ENCODE measurements at places on chromosomes 5 and 9.

DNA sequence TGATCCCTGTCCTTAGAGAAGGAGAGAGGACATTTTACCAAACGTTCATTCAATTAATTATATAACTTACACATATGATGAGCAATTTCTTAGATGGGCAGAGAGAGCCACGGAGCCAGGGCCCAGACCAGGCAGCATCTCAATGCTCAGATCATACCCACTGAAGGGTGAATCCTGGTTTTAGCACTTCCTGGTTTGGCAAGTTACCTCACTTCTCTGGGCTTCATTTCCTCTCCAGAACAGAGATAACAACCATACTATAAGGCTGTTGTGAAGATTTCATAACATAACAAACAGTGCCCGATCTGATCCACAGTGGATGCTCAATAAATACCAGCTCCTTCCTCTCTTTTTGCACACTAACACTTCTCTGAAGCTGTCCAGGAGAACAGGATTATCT lies 271.1 kb downstream of the DENND1A start:
- no peak for DNase-seq

DNA sequence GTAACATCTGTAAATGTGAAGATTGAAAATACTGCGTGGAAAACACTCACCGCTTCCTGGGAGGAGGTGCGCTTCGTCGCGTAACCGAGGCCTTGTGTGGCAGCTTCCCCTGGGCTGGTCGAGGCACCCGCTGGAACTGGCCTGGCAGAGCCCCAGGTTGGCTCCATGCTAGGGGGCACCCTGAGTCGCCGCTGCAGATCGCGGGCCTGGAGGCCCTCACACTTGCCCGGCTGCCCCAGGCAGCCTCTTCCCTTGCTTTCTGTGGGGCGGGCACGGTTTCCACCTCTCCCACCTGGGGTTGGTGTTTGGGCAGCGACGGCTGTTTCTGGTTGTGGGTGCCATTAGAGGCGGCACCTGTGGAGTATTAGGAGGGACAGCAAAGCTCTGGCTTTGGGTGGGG lies 852 bp downstream of the ZNF354C start:
- DNase-seq = no peak

DNA sequence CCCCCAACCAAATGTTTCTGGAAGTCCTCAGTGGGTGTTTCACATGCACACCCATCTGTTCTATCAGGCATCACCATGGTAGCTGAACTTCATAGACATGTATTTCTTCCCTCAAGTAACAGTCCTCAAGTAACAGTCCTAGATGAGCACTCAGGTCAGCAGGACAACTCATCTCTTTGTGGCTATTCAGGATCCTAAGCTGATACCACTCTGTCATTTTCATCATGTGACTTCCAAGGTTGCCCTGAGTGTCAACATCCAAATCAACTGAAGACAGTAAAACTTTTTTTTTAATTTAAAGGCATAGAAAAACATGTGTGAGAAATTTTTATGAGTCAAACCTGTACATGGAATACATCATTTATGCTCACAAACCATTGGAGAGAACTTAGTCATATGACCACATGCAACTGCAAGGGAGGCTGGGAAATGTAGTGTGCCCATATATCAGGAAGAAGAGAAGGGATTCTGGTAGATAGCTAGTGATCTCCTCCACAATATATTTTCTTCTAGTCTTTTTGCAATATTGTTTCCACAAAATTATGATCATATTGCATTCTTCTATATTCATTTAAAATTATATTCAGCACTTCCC lies 64.2 kb upstream of the FST start:
- no peak for DNase-seq

- no peak for DNase-seq
Observed at GRCh38 chr5:75239681-75240080, 3.0 kb upstream of the ANKRD31 start.

- DNase-seq = no peak
Observed at GRCh38 chr5:171309276-171310211, 496 bp downstream of the TLX3 start.

DNA sequence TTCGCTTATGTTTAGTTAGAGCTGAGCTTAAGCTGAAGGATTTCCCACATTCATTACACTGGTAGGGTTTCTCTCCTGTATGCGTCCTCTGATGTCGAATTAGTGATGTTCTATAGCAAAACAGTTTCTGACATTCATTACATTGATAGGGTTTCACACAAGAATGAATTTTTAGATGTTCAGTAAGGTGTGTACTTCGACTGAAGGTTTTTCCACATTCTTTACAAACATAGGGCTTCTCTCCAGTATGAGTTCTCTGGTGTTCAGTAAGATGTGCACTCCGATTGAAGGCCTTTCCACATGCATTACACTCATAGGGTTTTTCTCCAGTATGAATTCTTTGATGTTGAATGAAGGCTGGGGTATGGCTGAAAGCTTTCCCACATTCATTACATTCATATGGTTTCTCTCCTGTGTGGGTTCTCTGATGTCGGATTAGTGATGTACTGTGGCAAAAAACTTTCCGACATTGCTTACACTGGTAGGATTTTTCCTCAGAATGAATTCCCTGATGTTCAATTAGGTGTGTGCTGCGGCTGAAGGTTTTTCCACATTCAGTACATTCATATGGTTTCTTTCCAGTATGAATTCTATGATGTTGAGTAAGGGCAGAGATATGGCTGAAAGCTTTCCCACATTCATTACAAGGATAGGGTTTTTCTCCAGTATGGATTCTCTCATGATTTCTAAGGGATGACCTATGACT lies 14.6 kb downstream of the ZNF883 start:
- DNase-seq = no peak

DNA sequence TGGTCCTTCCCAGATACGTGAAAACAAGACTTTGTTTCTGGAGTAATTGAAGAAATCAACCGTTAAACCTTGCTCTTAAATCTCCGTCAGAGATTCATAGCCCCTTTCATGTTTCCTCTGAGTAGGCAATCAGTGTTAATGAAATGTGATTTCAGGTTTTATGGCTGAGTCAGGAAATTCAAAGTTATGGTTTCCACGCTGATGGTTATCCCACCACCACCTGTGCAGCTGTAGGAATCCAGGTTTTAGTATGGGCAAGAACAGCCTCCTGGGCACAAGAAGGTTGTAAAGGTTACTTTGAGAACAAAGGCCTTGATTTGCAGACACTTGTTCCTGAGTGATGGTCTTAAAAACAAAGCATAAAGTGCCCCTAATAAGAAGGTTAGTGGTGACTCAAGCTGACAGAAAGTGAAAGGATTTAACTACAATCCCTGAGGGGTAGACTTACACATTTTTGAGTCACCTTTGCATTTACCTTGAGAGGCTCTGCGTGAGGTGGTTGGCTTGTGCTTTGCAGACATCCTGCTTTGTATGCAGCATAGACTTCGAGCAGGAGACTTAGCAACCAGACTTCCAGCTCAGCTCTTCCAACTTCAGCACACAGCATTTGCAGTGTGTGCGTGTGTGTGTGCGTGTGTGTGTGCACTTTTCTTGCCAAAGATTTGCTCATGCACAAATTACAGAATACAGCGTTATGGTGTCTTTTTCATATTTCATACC lies 159.6 kb downstream of the TLE4 start:
- no peak for DNase-seq

- no peak for DNase-seq
Observed at GRCh38 chr5:175544108-175544511, 65.8 kb downstream of the SFXN1 start.

DNA sequence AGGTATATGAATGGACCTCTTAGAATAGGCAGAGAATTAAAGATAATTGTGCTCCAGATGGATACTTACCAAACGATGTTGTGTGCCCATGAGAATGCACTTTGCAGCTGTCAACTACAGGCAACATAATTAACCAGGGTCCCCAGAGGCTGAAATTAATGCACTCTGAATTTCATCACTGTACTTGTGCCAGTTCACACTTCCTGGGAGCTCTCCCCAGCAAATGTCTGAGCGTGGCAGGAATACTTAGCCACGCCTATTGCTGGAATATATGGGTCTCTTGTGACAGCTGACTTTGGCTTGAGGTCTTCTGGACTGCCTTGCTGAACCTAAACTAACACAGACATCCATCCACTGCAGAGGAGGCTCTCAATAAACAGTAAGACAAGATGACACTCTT lies 11.9 kb upstream of the C1QTNF2 start:
- DNase-seq = no peak

GRCh38 chr9:38641985-38642864 lies 21.8 kb upstream of the ANKRD18A start:
- no peak for DNase-seq

All from stimulated activated naive CD4-positive, alpha-beta T cell treated with Interleukin-2 at 50 U/mL for 16 hours (primary cell).